ENCODE measurements at places on chromosomes 6 and 20.

GRCh38 chr6:27863962-27864905 is 48.0 kb downstream of the OR2B2 start:
- ATAC-seq: no peak

DNA sequence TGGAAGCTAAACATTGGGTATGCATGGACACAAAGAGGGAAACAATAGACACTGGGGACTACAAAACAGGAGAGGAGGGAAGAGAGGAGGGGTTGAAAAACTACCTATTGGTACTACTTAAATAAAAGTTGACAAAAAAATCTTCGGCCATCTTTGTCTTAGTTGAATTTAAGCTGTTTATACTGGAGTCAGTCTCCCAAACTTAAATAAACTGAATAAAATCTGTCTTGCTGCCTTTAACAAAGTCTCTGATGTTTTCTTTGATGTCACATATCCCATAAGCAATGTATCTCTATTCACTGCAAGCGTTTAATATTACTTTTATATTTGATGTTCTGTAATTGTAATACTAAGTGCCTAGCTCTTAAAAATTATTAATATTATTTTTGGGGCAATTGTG is 409.2 kb upstream of the EPHA7 start:
- no peak for ATAC-seq

DNA sequence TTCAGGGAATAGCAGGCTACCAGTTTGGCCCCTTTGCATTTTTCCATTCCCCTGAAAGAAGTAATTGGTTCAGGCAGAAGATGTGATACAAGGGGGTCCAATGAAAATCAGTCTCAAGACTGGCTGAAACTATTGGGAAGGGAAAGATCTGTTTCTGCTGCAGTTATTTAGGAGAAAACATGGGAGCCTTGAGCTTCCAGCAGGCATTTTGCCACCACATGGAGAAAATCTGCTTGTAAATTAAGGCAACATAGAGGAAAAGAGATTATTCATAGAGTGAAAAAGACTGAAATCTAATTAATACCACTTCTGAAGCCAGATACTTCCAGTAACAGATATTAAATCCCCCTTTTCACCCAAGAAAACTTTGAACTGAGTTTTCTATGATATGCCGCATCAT is 44.2 kb upstream of the SNAP25 start:
- no peak for ATAC-seq

DNA sequence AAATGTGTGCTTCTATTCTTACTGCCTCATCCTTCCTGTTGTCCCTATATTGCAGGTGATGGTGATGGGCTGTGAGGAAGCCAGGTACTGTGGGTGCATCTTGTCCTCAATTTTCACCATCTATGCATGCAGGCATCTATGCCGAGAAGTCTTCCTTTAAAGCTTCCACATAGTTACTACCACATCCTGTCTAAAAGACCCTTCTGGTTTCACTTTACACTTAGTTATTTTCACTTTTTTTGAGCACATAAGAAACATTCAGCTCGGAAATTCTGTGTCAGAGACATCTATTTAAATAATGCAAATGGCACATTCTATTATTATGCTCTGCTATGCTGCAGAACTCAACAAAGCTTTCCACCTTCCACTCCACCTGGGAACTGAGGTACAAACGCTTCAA is 28.2 kb upstream of the FABP7 start:
- ATAC-seq: no peak

DNA sequence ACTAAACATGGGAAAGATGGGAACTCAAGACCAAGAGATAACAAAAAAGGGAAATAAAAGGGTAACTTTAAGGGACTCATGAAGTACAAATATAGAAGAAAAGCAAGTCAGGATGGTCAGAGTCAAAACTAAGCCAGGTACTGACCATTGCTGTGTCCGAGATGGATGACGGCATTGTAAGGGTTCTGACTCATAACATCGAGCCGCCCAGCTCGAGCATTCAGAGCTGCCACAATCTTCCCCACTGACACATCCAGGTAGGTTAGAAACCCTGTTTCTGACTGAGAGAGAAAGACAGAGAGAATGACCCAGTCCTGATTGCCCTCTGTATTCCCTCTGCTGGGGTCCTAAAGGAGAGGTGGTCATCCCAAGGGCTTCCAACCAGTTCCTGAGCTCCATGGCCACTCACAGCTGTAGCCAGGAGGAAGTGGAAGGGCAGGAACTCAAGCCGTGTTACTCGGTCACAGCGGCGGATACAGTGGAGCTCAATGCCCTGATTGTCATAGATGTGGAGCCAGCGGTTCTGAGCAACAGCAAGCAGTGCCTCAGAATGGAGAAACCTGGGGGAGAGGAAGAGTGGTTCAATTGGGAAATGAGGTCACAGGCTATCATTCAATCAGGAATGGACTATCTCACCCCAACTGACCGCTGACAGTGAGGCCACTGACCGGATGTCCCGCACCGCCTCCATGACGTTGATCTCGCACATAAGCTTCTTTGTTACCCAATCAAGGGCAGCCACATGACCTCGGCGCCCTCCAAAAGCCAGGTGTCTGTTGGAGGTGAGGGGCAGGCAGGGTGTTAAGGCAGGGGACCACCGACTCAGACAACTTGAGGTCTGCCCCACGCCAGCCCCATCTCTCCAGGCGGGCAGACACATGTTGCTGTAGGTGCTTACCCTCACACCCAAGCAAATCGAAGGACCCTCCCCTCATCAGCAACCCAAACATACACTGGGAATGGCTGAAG is 1.8 kb downstream of the WDR46 start:
- no peak for ATAC-seq

DNA sequence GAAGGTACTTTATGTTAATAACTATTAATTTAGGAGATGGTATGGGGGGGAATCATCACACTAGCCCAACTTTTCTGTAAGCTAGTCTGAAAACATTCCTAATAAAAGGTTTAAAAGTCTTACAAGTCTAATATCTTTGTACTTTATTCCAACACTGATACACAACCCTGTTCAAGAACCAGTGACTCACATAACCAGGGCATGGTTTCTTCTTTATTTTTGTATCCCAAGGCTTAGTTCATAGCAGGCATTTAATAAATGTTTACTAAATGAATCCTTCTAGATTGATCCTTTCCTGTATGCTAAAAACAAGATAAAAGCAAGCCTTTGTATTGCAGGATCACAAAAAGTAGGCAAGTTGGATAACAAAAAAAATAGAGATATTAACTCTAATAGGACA is 9.7 kb downstream of the PNISR start:
- ATAC-seq: no peak

DNA sequence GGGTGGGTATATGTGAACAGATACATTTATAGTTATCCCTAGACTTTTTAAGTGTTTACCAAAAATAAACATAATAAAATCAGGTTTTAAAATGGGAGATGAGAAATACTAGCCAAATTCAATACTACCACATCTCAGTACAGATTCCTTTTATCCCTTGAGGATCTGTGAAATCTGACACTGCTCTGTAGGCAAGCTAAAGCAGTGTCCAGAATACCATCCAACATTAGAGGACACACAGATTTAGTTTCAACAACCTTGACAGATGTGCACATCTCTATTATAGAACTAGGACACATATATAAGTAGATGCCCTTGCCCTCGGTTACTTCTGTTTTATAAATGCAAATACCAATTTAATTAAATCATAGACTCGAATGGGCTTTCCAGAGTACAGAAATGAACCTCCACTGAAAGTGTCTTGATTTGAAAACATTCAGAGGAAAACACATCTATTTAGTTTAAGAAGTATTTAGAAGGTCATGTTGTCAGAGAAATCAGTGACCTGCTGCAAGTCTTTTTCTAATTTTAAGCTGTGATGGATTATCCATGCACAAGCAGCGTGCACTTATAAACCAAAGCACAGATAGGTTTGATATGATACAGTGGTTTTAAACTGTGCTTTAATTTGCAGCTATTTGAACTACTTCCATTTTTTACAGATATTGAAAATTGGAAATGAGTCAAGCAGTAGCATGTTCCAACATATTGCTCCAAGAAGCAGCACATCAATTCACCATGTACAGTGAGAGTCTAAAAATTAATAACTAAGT is 156.3 kb upstream of the EPHA7 start:
- ATAC-seq: no peak

GRCh38 chr6:4351520-4352321 is 216.3 kb upstream of the ECI2 start:
- ATAC-seq: peak; percentile 90

DNA sequence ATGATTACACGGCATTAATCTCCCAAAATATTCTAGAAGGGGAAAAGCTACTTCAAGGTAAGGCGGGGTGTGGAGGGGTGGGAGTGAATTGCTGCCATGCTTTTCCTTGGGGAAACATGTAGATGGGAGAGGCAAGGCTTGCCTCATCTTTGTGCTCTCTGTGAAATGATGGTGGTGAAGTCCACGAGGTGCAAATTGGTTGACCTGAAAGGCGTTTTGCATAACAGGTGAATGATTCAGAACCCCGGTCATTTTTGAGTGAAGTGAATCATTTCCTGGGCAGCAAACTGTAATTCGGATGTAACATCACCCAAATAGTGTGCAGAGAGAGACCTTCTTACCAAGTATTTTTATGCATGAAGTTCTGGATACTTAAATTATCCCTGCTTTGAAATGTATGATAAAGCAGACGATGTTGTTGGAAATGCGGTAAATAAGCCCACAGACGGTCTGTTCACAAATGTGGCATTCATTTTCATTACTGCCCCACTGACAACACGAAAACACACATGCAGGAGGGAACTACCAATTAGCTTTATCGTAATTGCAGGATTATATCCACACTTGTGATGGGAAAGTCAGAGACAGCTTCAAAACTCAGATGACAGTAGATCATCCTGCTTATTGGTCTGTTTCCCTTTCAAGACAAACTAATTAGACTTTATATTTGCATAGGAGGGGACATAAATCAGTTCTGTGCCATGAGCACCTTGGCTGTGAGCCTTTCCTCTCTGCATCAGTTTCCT is 3.0 kb downstream of the CDH4 start:
- ATAC-seq: no peak

DNA sequence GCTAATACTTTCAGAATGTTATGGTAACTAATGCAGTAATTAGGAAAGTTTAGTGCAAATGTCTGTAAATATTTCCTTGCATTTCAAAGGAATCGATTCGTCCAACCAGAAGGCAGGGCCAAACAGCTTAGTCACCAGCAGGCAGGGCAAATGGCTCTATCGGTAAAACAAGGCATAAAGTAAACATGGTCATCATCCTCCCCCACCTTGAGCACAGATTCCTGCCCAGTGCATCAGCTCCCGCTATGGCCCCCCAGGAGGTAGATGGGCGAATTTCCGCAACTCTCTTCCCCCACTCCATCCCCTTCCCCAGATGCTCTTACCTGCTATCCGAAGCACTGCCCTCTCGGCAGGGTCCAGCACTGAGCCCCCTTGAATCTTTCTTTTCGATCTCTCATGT is 103.8 kb upstream of the BEND6 start:
- peak; percentile 58 for ATAC-seq

DNA sequence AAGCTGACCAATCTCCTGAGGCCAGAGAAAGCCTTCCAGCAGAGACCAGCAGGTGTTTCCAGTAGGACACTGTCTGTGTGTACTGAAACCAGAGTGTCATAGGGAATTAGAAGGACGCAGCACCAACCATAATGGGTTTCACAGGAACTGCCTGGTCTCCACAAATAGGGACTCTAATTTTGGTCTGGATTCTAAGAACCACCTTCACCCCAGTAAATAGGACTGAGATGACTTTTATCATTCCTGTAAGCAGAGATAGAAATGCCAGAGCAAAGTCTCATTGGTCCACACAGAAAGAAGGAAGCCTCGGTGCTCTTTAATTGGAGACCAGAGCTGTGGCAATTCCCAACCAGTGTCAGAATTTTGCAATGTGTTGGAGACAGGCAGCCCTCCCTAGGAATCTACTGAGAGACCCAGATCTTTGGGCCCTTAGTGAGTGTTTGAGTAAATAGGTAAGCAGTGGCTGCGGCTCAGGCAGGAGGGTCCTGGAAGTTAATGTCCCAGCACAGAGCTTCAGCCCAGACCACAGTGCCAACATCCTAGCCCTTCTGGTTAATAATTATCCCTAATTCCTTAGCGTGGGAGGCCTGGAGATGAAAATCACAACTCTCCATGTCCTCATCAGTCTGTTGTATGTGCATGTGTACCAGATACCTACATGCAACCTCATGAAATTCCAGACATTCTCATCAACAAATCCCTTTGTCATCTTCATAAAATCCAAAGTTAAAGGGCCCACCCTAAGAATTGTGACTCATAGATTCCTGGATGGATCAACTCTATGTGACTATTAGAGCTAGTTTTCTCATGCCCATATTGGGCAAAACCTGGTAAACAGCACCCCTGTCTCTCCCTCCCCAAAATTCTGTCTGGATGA is 81.2 kb downstream of the UNC5CL start:
- ATAC-seq: peak; percentile 57

GRCh38 chr6:71388068-71388744 is 99.6 kb downstream of the OGFRL1 start:
- no peak for ATAC-seq

GRCh38 chr20:23436681-23437080 is 2.8 kb upstream of the CSTL1 start:
- no peak for ATAC-seq

- ATAC-seq: 0 out of 3 replicates have a peak, but pooled peaks have one; percentile 47
Observed at GRCh38 chr6:66496659-66497058, 789.6 kb upstream of the EYS start.

GRCh38 chr20:50190251-50191064 is at the start of gene CEBPB:
CEBPB (plus strand) TSS chr20:50190830; CDS start chr20:50191034, 204 bp downstream.
- ATAC-seq: peak; percentile 67

DNA sequence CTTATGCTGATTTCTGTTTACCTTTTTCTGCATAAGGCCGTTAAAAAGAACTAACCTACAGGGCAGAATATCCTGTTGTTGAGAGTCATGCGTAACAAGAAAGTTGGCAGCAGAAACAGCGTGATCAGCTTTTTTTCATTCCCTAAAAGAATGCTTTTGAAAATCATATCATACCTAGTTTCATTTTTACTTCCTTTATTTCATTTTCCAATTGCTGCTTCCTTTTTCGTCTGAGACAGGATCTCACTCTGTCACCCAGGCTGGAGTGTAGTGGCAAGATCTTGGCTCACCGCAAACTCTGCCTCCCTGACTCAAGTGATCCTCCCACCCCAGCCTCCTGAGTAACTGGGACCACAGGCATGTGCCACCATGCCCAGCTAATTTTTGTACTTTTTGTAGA is 4.1 kb downstream of the CALHM6 start:
- ATAC-seq: no peak

- ATAC-seq: no peak
Observed at GRCh38 chr20:11355345-11355744, 562.3 kb upstream of the BTBD3 start.

GRCh38 chr6:120411394-120411793 is 922.9 kb downstream of the TBC1D32 start:
- ATAC-seq: no peak

DNA sequence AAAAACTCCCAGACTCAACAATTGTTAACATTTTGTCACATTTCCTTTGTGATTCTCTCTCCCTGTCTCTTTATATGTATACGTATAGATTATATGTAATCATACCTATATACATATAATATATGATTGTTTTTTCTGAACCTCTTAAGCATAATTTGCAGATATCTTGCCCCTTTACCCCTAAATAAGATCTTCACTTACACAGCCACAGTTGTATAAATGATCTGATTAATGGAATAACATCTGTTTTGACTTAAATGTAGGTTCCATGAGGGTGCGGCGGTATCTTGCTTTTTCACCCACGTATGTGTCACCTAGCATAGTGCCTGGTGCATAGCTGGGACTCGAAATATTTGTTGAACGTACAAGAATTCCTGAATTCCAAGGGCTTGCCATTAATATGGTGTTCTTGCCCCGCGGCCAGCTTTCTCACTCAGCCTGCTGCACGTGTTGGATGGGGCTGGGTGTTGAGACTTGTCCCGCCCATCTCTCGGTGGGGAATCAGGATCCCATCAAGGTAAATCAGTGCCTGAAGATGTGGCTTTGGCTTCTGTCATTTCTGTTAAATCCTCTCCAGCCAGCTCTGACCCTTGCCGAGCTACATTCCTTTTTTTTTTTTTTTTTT is 10.4 kb upstream of the MANBAL start:
- ATAC-seq: no peak
